Glomerular endothelial cell (primary cell): ENCODE measurements at places on chromosomes 12 and 14.

GRCh38 chr14:76261371-76261811, 109.7 kb downstream of the GPATCH2L start:
- no peak for DNase-seq

- DNase-seq: no peak
Observed at GRCh38 chr12:102167821-102168604, 29.6 kb downstream of the PMCH start.

GRCh38 chr12:68159681-68160304, at the start of gene IFNG:
TSS of gene IFNG (minus strand) at chr12:68159740. CDS start at chr12:68159615, 125 bp downstream.
- DNase-seq: no peak

GRCh38 chr14:75986439-75986765, 839 bp downstream of the IFT43 start:
- DNase-seq: no peak

- DNase-seq: no peak
Observed at GRCh38 chr14:91059576-91060350, 678 bp downstream of the RPS6KA5 start.

DNA sequence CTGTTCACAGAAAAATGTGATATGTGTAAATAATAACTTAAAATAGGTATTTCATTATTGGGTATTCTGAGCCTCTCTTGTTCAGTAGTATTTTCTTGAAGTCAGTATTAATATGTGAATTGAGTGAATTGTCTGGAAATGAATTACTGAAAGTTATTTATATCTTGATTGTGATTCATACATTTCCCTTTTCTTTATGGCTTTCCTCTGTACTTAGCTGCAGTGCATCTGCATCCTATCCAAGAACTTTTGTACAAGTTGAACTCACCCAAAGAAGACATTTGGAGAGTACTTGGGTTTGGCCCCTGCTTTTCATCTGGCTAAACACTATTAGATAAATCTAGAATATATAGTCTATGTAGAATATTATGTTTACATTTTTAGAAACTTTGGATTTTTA, 326.0 kb downstream of the RAD51B start:
- DNase-seq: no peak

GRCh38 chr12:2029851-2030250, 22.9 kb upstream of the CACNA1C start:
- no peak for DNase-seq

GRCh38 chr14:72774894-72775620, 118.8 kb downstream of the DPF3 start:
- DNase-seq: no peak

DNA sequence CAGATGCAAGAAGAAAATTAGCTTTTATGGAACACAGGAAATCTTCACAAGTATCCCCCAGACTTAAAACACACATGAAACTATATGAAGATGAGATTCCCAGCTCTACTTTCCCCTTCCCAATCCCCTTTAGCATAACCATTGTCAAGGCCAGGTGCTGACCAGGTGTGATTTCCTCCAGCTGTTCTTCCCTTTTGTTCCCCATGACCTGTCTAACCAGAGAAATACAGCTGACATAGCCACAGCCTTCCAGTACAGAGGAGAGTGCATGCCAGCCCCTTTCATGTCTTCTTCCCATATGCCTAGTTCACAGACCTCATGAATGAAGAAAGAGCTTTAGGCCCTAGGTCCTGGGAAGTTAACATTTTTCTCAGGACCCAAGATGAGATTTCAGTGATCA, 43.5 kb upstream of the FKBP4 start:
- no peak for DNase-seq

DNA sequence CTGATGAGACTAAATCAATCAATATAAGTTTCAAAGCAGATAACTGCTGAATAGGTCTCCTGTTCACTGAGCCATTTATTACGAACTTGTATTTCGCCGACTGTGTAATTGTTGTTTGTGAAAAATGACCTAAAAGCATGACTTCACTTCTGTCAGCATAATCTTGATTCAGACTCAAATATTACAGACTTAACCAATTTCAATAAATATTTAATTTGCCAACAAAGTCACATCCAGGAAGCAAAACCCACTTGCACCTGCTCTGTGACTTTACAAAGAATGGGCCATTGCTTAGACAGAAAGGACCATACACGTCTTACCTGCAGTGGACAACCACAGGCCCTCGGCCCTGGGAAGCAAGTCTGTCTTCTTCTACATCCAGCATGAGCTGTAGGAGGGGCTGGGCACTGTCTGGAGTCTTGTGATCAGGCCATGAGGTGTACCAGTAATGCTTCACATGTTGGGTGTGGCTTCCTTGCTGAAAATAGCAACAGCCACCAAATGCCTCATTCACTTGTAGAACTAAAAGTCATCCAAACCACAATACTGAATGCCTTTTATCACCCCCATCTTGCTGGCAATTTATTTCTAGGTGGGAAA, 23.5 kb upstream of the PTPRB start:
- DNase-seq: no peak

- no peak for DNase-seq
Observed at GRCh38 chr14:92482621-92483319, 30.8 kb upstream of the RIN3 start.

- DNase-seq: no peak
Observed at GRCh38 chr12:120759591-120760348, 34.1 kb downstream of the ACADS start.

GRCh38 chr14:51821822-51822221, 38.6 kb upstream of the GNG2 start:
- DNase-seq: no peak

- no peak for DNase-seq
Observed at GRCh38 chr12:6647083-6647604, at the start of gene ACRBP. TSS of gene ACRBP (minus strand) at chr12:6647432. CDS start at chr12:6647366, 66 bp downstream.

DNA sequence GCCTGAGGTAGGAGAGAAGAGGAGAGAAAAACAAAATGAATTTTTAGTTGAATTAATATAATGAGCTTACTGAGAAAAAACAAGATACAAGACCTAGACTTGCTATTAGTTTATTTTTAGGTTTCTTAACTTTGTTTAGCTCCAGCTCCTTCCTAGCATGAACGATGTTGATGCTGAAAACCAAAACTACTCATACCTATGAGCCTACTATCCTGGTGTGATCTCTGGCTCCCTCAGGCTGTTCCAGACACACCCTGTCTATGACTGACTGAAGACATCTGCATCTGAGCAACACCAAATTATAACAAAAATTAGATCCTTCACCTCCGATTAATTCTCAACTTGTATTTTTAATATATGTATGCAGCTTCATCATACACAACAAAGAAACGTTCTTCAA, 190.4 kb downstream of the SLC5A8 start:
- no peak for DNase-seq

GRCh38 chr14:89564286-89564957, 147.4 kb upstream of the FOXN3 start:
- no peak for DNase-seq

GRCh38 chr14:68723808-68724268, 69.0 kb downstream of the ZFP36L1 start:
- no peak for DNase-seq

- no peak for DNase-seq
Observed at GRCh38 chr12:12887471-12887870, 3.9 kb upstream of the GPRC5A start.

- peak; percentile 36 for DNase-seq
Observed at GRCh38 chr12:28172434-28173030, 17.7 kb upstream of the CCDC91 start.

- peak; percentile 47 for DNase-seq
Observed at GRCh38 chr14:90495357-90496276, 98.8 kb downstream of the CALM1 start.

DNA sequence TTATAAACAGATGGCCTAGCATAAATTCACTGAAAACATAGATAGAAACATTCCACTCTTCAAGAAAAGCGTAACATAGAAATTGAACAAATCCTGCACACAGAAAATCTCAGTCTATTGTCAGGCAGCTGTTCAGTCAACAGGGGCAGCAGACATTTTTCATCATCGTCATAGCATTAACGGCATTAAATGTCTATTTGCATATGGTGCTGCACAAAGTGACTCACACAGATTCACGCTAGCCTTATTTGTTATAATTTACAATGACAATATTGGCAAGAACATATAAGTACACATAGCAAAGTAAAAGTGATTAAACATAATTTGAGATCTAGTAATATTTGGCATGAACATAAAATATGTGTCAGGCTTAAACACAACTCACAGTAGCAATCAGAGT, 95.7 kb downstream of the CEP128 start:
- no peak for DNase-seq

DNA sequence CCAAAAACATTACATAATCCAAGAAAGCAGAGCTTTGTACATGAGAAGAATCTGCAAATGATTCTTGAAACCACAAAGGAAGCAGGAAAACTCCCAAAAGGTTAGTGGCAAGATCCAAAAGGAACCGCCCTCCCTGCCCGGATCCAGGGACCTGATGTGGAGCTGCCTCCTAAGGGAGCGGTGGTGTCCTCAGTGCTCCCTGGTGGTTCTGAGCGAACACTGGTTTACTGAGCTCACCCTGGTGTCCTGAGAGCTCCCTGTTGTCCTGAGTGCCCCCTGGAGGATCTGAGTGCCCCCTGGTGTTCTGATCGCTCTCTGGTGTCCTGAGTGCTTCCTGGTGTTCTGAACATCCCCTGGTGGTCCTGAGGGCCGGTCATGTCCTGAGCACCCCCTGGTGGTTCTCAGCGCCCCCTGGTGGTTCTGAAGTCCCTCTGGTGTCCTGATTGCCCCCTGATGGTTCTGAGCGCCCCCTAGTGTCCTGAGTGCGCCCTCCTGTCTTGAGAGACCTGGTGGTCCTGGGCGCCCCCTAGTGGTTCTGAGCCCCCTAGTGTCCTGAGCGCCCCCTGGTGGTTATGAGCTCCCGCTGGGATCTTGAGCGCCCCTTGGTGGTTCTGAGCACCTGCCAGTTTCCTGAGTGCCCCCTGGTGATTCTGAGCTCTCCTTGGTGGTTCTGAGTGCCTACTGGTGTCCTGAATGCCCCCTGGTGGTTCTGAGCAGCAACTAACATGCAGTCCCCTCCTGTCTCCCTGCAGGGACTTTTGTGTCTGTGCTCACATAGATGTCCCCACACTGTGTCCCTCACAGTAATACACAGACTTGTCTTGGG, 891.1 kb downstream of the TMEM121 start:
- no peak for DNase-seq

- DNase-seq: no peak
Observed at GRCh38 chr12:47190905-47191304, 111.1 kb upstream of the AMIGO2 start.

- no peak for DNase-seq
Observed at GRCh38 chr14:22554498-22555383, 34.3 kb downstream of the DAD1 start.

DNA sequence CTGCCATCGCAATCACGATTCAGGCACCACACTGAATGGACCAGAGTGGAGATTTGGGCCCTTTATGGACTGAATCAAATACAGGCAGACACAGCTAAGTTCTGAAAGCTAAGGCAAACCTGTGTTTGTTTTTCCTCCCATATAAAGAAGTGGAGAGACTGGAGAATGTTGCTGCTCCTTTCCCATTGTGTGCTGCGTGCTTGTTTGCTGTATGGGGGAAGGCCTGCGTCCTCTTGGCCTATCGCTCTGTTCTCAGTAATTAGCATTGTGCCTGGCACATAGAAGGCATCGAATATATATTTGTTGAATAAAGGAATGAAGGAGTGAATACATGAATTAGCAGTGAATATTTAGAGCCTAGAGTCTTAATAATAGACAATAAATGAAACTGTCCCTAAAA, 12.4 kb downstream of the ST8SIA1 start:
- DNase-seq: no peak

DNA sequence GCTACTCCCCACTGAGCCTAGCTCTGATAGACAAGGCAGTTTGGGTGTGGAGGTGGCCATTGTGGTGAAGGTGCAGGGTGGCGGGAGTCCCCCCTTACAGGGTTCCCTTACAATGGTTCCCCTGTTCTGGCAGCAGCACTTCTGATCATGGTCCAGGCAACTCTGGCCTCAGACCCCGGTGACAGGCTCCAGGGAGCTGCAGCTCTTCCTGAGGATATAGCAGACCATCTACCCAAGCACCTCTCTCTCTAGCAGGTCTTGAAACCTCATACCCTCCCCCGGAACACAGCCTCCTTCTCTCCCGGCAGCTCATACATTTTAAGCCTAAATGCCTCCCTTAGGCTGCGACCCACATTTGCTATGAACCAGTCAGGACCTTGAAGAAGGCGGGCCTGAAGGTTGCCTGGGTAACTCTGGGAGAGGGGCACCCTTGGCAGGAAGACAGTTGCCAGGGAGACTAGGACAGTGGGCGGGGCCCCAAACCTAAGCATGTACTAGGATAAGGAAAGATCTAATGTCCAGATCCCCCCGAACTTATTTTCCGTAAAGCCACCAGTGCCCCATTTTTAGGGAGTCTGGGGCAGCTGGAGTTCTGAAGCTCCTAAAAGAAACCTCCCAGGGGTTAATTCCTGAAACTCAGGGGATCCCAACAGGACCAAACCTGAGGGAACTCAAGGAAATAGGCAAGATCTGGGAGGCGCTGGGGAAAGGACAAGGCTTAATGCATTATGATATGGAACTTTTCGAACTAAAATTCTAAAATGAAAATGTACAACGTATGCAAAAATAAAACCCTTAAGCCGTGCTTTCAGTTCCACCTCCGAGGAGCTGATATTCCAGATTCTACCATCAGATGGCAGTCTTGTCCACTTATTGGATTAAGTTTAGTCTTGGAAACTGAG, 4.5 kb upstream of the GDF11 start:
- peak; percentile 84 for DNase-seq

GRCh38 chr12:68237619-68238018, 12.0 kb upstream of the IL26 start:
- DNase-seq: no peak

DNA sequence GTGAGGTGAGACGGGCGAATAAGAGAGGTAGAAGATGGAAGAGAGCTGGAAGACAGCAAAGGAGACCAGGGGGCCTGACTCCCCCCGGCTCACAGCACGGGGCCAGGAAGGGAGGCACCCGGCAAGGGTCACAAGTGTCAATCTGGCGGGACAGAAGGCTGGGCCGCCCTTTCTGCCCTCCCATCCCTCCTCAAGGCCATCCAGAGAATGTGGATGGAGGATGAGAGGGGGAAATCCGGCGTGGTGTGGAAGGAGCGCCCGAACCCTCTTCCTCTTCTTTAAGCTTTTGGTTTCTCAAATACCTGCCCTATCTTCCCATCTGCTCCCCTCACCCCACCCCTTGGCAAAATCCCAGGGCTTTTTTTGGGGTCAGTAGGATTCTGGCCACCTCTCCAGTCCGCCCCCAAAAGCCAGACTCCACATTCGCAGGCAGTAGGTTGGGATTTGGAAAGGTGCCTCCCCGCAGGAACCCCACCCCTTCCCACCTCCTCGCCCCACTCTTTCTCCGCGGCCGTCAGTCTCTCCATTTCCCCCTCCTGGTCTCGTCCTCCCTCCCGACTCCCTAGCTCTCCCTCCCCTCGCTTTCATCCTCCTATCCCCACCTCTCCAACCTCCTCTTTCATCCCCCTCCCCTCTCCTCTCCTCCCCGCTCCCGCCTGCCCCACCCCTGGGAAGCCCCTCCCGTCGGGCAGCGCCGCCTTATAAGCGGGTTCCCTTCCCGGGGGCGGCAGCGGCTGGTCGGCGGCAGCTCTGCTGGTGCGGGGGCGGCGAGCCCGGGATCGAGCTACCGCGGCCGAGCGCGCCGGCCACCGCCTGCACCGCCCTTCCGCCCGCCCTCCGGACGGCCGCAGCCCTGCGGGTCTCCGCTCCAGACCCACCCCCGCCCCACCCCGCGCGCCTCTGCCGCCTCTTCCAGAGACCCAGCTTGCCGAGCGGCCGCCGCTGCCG, at the start of gene PTMS:
TSS of gene PTMS (plus strand) at position 730 of the 948 bp plus-strand sequence. CDS start 343 bp downstream, outside the sequence.
- no peak for DNase-seq

- no peak for DNase-seq
Observed at GRCh38 chr12:70366581-70367257, 629 bp downstream of the KCNMB4 start.

GRCh38 chr12:6407236-6407954, 23.4 kb downstream of the LTBR start:
- DNase-seq: no peak

GRCh38 chr14:81144824-81145603, 75.7 kb downstream of the GTF2A1 start:
- DNase-seq: no peak
